Left colon (tissue), 2 donors: ENCODE measurements at places on chromosomes 3 and 15.

DNA sequence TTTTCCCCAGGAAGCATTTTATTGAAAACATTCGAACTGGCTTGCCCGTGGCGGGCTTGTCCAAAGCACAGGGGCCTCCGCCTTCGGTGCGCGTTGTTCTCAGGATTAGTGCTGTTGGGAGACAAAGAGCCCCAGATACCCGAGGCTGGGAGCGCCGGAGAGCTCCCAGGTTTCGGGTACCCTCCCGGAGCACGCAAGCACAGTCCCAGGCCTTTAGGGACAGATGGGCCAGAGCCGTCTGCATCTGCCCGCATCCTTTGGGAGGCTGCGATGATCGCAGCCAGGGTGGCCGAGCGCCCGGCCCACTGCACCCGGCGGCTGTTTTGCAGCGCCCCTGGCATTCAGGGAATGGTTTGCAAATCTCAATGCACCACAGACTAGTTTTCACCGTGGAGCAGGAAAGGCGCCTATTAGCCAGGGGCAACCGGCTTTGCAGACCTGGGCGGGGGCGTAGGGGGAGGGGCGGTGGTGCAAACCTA, 5.0 kb upstream of the FEZF2 start:
- no peak for DNase-seq

DNA sequence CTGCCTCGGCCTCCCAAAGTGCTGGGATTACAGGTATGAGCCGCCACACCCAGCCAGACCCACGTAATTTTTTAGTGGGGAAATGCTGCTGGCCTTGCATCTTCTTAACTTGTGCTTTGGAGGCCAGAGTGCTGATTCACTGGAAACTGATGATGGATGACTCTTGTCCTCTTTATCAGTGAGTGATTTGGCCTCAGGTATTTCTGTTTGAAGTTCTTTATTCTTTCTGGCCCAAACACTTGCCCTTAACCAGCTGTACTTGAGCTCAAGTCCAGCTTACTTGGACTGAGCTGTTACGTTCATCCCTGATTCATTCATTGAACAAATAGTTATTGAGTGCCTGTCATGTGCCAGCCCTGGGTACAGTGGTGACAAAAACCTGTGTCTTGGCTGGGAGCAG, 4.2 kb downstream of the PTPN23 start:
- DNase-seq, result no peak

DNA sequence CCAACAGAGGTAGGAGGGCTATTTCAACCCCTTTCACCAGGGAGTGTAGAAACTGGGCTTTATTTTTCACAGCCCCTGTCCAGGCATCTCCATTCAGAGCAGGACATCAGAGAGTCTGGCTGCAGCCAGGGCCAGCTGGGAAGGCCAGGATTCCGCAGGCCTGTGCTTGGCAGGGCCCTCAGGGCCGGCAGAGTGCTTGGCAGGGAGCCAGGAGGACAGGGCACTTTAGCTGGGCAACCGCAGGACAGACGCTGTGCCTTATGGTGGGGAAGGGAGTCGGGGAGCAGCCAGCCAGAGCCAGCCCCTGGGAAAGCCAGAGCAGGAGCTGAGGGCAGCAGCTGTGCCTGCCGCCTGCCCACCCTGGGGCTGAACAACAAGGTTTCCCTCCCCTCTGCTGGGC, 34.5 kb upstream of the IQCF6 start:
- no peak for DNase-seq

- no peak for DNase-seq
These were observed 857 bp downstream of the AEN start for GRCh38 chr15:88621789-88622604.

DNA sequence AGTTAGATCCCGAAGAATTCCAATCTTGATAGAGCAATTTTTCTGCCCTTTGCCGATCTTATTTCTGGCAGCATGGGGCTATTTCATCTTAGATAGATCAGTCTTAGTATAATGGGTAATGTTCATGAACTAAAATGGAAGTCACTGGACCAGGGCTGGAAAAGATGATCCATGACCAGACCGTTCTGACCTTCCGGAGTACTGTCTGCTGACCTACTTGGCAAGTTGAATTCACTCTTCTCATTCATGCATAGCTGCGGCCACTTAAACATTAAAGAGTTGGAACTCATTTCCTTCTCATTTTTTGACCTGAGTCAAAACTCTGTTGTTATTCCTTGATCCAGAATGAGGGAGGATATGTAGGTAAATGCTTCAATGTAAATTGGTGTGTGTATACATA, 32.5 kb downstream of the GMNC start:
- DNase-seq, result no peak

GRCh38 chr3:125011941-125012340, 43.9 kb downstream of the HEG1 start:
- no peak for DNase-seq
